Kidney tubule cell (primary cell): ENCODE measurements at places on chromosomes 6 and 20.
A peak's percentile ranks its signal among the peaks of the same experiment; 100 is the strongest.

GRCh38 chr6:95587989-95588388 lies 10.7 kb downstream of the MANEA start:
- no peak for DNase-seq

DNA sequence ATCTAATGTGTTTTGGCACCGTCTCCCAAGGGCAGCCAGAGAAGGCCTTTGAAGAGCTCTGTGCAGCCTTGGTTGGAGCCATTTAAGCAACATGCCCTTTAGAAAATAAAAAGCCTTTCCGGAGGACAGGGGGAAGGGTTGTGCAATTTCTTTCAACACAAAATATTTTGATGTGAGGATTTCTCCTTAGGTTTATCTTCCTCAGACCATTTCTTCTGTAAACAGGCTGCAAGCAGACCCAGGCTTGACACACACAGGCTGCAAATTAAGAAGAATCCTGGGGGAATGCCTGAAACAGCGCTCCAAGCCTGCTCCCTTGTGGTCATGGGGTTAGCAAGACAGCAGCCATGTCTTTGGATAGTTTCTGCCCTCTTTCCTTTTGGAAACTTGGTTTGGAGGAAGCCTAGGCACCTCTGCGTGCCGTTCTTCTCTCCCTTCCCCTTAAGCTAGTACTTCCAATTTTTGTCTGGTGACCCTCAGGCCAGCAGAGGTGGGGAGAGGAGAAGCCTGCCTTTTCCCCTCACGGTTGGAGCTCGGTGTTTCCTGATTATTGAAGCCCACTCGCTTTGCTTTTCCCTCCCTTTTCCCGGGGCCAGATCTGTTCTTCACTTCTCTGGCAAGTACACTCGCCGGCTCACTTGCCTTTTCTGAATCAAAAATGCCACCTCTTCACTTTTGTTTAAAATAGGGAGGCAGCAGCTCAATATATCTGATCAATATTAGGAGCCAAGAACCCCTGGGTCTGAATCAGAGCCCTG lies 39.6 kb upstream of the NOX3 start:
- DNase-seq, result peak; percentile 7

GRCh38 chr20:54382419-54382818 lies 93.0 kb upstream of the DOK5 start:
- DNase-seq, result no peak

GRCh38 chr20:35726842-35727711 lies 15.0 kb downstream of the RBM39 start:
- no peak for DNase-seq

- DNase-seq, result no peak
Observed at GRCh38 chr6:170114187-170114945, 176.5 kb downstream of the DLL1 start.

DNA sequence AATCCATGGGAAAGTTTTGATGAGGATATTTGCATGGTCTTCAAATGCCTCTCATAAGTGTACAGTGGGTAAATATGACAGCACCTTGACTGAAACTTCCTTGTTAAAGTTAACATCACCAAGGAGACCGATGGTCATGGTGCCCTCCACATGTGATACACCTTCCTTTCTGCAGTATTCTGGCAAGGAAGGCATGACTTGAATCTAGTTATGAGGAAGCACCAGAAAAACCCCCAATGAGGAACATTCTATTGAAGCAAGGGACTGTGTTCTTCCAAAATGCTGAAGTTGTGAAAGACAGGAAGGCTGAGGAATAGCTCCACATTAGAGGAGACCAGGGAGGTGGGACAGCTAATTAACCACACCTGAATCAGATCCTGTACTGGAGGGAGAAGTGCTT lies 118.3 kb downstream of the SLC24A3 start:
- no peak for DNase-seq

DNA sequence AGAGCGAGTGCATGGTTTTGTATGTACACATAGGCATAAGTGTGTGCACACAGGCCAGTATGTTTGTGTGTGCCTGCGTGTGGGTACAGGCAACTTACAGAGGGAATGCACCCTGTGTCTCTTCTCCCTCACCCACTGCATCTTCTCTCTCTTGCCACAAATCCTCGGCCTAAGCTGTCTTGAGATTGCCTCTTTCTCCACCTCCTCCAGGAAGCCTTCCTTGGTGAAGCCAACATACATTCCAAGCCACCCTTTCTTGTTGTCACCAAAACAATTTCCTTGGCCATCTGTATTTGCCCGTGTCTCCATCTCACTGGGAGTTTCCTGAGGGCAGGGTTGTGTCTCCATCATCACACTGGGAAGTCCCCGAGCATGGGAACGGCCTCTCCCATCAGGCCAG lies 29.8 kb upstream of the MLN start:
- no peak for DNase-seq

DNA sequence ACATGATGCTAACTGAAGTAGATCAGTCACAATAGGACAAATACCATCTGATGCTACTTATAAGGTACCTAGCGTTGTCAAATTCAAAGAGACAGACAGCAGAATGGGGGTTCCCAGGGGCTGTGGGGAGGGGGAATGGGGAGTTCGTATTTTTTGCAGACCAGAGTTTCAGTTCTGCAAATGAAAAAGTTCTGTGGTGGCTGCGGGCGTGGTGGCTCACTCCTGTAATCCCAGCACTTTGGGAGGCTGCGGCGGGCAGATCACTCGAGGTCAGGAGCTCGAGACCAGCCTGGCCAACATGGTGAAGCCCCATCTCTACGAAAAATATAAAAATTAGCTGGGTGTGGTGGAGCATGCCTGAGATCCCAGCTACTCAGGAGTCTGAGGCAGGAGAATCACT lies 68.1 kb downstream of the SLC22A23 start:
- no peak for DNase-seq

- no peak for DNase-seq
Observed at GRCh38 chr6:163162874-163163213, 251.7 kb upstream of the QKI start.

DNA sequence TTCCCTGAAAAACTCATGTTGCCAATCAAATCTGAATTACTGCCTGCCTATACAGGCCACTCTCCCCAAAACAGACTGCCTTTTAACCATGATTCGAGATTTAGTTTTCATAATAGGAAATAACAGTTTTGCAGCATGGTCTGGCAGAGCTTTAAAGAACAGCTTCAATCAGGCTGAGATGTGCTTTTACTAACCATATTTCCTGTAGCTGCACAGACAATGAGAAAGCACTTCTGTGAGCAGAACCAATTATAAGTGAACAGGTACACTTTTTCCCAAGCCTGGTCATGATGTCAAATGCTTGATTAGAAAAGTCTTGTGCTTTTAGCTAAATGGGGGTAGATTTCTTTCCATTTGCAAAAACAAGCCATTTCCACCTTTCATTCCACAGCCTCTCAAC lies 108.2 kb downstream of the THEMIS start:
- DNase-seq, result no peak

DNA sequence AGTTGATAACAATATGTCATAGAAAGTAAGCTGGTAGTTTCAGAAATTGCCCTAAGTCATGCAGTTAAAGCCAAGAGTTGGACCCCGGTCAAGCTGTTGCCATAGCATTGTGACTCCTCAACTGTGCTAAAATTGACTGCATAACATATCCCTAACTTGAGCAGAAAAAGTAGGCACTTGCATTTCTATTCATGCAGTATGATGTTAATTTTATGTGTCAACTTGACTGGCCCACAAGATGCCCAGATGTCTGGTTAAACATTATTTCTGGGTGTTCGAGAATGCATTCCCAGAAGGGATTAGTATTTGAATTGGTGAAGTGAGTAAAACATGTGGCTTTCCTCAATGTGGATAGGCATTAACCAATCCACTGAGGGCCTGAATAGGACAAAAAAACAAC lies 136.4 kb downstream of the GPR63 start:
- DNase-seq, result peak; percentile 8

- no peak for DNase-seq
Observed at GRCh38 chr6:89162047-89162371, 16.2 kb downstream of the PM20D2 start.

GRCh38 chr6:45297320-45297719 lies 30.8 kb upstream of the RUNX2 start:
- DNase-seq, result no peak

GRCh38 chr6:128870746-128871145 lies 12.2 kb upstream of the LAMA2 start:
- no peak for DNase-seq

GRCh38 chr6:156925718-156926607 lies 148.8 kb downstream of the ARID1B start:
- no peak for DNase-seq

- no peak for DNase-seq
Observed at GRCh38 chr6:4176907-4177306, 41.5 kb upstream of the ECI2 start.

- no peak for DNase-seq
Observed at GRCh38 chr6:369559-370431, 21.8 kb upstream of the IRF4 start.

DNA sequence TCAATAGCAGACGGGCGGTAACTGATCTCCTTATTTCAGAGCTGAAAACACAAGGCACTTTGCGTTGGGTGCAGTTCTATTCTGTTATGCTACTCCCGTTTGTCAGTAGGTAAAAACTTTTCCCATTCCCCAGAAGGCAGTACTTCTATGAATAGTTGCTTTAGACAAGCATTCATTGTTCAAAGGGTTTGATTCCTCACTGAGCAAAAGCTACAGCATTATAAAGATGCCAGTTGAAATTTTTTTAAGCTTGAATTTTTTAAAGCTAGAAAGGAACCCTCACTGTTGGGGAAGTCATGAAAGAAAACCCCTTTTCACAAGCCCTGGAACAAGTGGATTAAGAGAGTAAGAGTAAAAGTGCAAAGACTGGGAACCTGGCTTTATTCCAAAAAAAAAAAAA lies 42.3 kb downstream of the FUT9 start:
- DNase-seq, result no peak

- no peak for DNase-seq
Observed at GRCh38 chr6:158766621-158767455, 52.3 kb downstream of the EZR start.

GRCh38 chr6:90216072-90216977 lies 80.3 kb downstream of the BACH2 start:
- peak; percentile 78 for DNase-seq

DNA sequence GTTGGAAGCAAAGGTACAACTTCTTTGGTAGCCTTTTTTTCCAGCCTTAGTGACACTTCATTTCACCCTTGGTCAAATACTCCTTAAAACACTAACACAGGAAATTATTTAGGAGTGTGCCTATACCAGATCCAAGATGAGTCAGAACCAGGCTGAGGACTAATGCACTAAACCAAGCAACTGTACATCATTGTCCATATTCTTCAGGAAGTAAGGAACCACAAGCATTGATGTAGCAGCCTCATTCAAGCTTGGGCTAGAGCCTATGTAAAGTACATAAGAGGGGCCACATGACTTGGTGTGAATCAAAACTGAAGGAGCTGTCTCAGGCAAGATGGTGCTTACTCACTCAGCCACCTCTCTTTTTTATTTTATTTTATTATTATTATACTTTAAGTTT lies 20.7 kb upstream of the ADGB start:
- peak; percentile 5 for DNase-seq

DNA sequence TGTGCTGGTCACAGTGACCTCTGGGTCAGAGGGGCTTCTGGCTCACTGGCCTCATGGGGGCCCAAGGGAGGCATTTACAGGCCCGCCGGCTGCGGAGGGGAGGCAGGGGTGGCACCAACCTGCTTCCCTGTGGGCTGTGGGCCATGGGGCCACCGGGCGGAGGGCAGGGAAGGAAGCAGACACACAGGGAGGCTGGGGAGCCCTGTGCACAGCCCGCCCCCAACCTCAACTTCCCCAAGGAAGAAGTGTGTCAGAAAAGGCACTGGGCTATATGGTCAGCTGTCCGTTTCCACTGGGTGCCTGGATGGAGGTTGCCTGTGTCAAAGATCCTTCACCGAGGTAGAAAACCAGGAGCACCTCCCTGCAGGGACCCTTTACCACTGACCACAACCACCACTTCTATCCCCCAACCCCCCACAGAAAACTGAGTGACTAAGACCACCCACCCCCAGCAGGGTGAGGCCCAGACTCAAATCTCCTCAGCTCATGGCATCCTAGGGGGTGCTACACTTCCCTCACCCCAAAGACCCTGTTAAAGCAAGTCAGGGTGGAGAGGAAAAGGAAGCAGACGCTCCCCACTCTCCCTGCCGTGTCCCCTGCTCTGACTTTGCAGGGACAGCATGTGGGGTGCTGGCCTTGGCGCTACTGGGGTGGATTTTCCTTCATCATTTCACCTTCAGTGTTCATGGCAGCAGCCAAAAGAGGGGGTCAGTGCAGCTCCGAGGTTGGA lies 5.6 kb downstream of the CST3 start:
- no peak for DNase-seq

DNA sequence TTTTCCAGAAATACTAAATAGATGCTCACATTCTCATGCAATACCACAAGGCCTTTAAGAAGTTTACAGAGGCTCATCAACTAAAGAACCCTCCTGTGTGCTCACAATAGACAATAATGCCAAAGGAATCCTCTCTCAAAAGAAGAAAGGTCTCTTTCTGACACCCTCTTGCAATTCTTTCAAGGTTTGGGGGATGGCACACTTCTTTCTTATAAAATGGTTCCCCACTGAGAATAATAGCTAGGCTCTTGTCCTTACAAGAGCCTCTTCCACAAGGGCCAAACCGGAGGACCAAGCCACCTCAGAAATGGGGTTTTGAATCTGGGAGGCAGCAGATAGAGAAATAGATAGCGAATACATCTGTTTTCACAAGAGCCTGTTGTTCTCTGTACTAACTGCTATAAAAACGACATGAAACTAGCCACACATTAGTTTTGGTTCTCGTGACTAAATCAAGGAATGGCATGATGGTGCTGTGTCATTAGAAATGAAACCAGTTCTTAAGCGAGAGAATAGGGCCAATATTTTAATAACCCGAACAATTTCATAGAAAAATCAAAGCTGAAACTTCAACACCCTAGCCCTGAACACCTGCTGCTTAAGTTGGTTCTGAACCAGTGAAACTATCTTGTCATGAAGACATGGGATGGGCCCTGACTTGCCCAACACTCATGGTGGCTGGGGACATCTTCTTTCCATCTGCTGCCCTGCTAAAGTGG lies 81.1 kb downstream of the PRDM1 start:
- DNase-seq, result no peak

DNA sequence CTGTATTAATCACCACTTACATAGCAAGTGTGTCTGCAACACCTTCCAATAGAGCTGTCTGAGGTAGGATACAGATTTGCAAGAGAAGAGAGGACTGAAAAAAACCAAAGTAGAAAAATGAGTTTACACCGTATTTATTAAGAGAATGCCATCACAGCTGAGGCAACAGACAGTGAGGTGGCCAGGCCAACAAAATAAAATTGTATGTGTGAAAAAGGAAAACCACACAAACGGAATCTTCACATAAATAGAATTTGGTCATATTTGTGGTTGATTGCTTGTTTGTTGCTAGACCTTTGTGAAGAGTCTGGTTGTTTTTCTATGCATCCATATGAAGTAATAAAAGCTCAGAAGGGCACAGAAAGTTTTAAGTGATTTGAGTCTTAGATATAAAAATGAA lies 157.8 kb upstream of the TSHZ2 start:
- DNase-seq, result no peak

- peak; percentile 56 for DNase-seq
Observed at GRCh38 chr6:98124171-98124570, 710.2 kb upstream of the POU3F2 start.
